ELR (cell line): ENCODE measurements at places on chromosomes 12 and 14.
A peak's percentile ranks its signal among the peaks of the same experiment; 100 is the strongest.

- no peak for DNase-seq
These were observed 38.9 kb downstream of the SLC8B1 start for GRCh38 chr12:113295886-113296556.

- peak; percentile 99 for DNase-seq
These were observed 247.1 kb downstream of the MSRB3 start for GRCh38 chr12:65525491-65526141.

DNA sequence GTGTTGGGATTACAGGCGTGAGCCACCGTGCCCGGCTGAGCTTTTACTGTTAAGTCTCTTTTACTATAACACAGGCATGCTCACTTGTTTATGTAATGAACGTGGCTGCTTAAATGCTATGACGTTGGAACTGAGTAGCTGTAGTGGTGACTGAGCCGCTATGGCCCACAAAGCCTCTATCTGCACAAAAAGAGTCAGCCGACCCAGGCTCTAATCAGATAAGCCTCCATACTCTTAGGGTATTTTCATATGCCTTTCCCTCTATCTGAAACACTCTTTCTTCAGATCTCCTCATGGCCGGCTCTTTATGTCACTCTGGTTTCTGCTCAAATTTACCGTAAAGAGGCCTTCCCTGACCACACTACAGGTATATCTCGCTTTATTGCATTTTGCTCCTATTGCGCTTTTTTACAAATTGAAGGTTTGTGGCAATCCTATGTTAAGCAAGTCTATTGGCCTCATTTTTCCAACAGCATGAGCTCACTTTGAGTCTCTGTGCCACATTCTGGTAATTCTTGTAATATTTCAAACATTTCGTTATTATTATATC, 8.0 kb downstream of the SLC2A14 start:
- no peak for DNase-seq

- DNase-seq: peak; percentile 66
These were observed at the start of gene TMCC3 for GRCh38 chr12:94650143-94651056. TMCC3 (minus strand) TSS chr12:94650557; CDS start chr12:94650430, 127 bp downstream.

DNA sequence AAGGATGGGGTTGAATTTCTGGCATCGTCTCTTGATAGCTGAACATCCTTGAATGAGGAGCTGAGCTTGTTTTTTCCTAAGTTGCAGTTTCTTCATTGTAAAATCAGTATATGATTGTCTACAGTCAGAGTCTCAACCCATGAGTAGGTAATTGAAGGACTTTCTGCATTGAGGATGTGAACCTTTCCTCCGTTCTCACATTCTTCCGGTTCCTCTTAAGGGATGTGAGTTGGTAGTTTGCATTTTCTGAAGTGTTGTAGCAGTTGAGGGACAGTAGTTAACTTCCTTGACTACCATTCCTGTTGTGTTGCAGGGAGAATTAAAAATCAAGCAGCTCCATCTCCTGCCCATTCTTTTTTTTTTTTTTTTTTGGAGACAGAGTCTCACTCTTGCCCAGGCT, 19.1 kb downstream of the TPCN1 start:
- DNase-seq: no peak

GRCh38 chr12:54028314-54029201, at the start of gene HOXC6:
HOXC6 (plus strand) TSS chr12:54028440; CDS start chr12:54028522, 82 bp downstream.
- DNase-seq: no peak

DNA sequence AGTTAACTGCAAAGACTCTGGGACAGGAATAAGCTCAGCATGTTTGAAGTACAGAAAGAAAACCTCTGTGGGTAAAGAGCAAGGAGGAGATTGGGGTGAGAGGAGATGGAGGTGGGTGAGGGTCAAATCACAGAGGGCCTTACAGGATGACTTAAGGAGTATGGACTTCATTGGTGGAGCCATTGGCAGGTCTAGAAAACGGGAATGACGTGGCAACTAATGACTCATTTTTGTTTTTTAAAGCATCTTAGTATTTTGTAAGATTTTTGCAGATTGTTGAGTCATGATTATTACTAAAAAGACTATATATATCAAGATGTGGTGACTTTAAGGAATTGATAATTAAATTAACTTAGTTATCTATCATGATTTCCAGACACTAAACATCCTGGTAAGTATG, 18.5 kb downstream of the UTP20 start:
- peak; percentile 92 for DNase-seq

- DNase-seq: no peak
These were observed 24.6 kb upstream of the BATF start for GRCh38 chr14:75497701-75498100.

GRCh38 chr12:46456356-46457334, 84.1 kb upstream of the SLC38A2 start:
- no peak for DNase-seq

DNA sequence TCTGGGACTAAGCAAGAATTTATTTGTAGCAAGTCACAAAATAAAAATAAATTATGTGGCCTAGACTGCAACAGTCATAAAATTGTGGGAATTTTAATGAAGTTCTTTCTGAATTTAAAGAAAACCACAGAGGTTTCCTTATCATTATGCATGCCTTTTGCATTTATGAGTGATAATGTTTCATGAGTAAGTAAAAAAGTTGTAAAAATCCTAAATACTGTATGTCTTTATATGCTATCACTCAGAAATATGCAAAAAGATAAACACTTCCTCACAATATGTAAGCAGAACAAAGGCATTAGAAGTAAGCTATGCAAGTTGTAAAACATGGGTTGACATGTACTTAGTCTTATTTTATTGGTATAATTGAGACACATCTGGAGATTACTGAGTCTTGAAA, 239.4 kb upstream of the PDE3A start:
- no peak for DNase-seq

DNA sequence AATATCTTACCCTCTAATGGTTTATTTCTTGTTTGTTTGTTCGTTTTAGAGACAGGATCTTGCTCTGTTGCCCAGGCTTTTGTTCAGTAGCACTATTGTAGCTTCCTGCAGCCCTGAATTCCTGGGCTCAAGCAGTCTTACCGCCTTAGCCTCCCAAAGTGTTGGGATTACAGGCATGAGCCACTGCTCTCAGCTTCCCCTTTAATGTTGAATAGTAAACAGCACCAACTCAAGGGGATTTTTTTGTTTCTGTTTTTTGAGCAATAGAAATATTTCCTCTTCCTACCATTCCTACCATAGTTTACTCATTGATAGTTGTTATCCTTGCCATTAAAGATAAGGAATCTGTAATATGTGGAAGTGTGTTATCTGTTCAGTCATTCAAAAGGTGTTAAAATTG, 10.7 kb downstream of the ARID4A start:
- DNase-seq: no peak

- no peak for DNase-seq
These were observed at the start of gene KRT3 for GRCh38 chr12:52795694-52796428. KRT3 (minus strand) TSS chr12:52796117; CDS start chr12:52796042, 75 bp downstream.

DNA sequence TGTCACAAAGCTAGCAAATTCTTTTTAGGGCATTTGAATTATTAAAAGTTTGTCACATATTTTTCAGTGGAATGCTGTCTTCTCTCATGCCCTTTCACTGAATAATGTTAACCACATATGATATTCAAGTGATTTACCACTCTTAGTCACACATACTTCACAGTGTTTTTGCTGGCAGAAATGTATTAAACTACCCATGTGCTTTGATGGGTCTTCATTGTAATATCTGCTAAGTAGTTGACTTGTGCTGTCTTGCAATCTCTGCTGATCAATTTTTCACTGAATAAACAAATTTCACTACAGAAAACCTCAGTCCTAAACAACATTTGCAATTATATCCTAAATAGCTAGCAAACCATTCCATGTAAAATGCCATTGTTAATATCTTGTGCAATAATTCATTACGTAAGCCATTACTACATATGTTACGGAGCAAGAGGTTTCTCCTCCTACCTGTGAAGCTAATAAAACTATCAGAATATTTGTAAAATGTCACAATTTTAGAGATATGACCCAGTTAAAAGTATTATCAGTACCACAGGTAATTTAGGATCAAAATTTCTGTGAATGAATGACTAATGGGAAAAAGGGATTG, 64.6 kb upstream of the LMO3 start:
- DNase-seq: no peak

- DNase-seq: peak; percentile 97
These were observed 1.1 kb upstream of the HDAC7 start for GRCh38 chr12:47820631-47821345.

DNA sequence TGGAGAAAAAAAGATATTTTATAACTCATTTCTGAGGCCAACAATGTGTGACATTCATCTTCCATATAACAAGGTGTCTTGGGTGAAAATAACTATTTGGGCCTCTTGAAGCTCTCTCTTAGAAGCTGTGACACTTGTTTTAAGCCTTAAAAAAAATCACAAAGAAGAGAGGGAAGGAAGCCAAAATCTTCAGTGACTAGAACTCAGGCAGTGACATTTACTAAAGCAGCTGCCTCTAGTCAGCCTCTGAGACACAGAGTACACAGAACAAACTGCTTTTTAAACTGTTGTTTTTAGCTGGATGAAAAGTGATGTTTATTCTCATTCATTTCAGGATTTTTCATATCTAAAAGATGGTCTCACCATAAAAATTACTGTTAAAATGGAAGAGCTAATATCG, 793.6 kb downstream of the GALC start:
- no peak for DNase-seq

DNA sequence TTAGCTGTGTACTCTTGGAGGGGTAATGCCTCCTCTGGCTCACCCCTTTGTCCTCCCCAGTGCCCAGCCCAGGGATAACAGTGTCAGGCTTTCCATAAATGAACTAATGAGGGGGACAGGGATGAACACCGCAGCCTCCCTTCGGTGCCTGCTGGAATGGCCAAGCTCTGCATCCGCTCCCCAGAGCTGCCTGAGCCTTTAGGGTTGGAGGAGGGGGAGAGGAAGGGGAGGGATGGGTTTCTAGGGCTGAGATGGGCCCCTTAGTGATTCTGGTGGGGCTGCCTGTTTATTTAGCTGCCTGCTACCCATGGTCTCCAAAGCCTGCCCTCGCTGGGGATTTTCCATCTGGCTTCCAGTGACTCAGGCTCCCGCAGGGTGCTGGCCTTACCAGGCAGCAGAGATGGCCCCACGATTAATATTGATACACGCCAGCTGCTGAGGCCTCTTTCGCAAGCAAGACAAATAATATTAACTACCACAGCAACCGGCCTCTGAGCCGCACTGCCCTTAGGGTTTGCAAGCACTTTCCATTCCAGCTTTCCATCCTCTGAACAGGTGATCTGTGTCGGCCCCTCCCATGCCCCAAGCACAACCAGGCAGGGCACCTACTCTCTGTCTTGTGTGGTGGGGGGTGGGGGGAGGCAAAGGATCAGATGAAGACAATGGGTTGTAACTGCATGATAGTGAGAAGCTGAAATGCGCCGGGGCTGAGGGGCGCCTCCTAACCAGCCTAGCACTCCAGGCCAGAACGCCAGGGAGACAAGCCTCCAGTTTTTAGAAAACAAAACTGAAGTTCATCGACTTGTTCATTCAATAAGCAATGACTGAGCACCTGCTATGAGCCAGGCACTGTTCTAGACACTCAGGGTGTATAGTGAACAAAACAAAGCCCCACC, 56.7 kb downstream of the C14orf132 start:
- DNase-seq: peak; percentile 70

DNA sequence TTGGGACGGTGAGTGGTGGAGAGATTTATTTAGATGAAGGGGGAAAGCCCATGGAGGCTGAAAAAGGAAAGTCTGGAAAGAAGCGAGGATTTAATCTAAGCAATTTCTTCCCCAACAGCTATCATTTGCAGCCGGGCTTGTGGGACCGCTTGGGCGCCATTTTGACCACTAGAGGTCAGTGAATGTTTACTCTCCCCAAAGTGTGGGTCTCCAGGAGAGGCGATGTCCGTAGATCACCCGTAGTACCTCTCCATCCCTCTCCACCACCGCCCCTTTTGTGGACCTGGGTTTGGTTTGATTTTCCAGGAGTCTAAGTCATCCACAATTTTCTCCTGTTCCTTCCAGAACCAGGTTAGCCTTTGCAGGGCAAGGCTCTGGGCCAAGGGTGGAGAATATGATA, 91.2 kb upstream of the PARP11 start:
- DNase-seq: peak; percentile 26

GRCh38 chr12:116495260-116495659, 63.9 kb upstream of the MAP1LC3B2 start:
- peak; percentile 59 for DNase-seq

DNA sequence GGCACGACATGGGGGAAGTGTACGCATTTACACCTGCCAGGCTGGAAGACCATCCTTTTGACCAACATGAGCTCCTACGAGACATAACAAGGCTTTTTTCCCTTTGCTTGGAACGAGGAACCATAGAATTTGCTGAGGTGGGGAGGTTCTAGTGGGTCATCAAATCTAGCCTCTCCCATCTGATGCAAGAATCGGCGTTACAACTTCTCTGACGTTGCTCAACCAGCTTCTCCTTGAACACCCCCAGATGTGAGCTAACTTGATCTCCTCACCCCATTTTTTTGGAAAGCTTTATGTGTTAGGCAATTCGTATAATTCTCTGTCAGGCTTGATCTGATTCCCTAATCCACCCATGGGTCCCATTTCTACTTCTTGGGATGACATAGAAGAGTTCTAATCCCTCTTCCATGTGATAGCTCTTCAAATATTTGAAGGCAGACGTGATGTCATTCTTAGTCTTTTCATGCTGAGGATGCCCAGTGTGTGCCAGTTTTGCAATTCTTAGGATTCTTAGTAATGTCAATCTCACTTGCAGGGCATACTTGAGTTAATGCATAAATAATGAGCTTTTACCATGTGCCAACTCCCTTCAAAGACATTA, 163.6 kb upstream of the PARP11 start:
- DNase-seq: no peak

- peak; percentile 67 for DNase-seq
These were observed 48.7 kb upstream of the ABCC9 start for GRCh38 chr12:21989819-21990412.

- no peak for DNase-seq
These were observed 123.4 kb downstream of the ADCK1 start for GRCh38 chr14:77923131-77923936.

DNA sequence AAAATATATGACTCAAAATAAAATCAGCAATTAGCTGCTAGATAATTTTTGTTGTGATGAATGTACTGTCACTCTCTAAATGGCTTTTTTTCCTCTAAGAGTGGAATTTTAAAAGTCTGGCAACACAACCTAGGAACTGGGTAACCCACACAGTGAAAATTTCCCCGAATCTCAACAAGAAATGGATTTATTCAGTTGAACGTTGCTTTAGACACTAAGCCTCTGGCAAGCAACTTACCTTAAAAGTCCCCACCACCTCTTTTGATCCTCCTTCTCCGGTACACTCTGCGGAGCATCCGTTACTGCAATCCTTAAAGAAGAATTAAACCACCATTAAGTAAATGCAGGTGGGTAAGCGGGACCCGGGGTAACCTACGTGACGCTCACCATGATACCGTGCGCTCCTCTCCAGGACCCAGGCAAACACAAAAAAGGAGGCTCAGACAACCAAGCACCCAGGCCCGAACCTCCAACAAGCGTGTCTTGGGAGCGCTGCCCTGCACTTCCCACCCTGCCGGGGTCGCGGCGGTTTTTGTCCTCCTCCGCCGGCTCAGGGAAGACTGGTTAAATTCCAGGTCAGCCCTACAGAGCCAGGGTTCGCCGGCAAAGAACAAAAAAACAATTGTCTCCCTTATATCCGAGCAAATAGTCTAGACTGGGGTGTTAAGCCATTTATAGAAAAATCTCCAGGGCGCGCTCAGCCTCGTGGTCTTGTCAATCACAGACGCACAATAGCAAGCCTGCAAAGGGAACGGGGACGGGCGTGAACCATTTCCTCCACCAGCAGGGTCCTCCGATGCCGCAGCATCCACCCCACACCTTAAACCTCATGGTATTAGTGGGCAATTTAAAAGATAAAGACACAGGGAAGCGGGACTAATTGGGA, 47.1 kb downstream of the BCAT1 start:
- DNase-seq: peak; percentile 50
